ENCODE measurements at places on chromosomes 6 and 20.

- DNase-seq, result no peak
Measured at GRCh38 chr6:22027040-22027725, 269.7 kb downstream of the PRL start.

DNA sequence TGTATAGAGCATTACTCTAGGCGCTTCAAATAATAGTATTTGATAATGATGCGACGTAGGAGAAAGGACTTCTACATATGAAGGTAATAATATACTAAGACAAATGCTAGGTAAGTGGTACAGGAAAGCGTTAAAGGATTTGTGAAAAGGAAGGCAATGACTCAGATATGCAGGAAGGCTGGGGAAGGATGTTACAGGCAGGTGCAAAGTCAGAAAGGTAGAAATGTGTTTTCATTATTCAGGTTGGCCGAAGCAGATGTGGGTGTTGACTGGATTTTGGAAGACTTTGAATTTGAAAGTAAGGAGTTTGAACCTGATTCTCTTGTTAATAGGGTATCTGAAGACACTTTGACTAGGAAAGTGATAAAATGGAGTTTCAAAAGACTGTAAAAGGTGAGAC is 51.0 kb downstream of the STK4 start:
- DNase-seq, result no peak

DNA sequence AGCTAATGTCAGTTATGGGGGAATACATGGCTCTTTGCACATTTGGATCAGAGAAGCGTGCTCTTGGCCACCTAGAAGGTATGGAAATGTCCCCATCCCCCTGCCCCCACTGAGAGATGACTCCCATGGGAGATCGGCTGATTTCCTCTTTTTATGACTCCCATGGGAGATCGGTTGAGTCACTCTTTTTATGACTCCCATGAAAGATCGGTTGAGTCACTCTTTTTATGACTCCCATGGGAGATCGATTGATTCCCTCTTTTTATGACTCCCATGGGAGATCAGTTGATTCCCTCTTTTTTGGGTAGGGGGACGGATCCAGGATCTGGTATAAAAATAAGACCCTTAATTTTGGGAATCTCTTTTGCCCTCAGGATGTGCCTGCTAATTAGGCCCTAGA is 10.3 kb upstream of the TAAR9 start:
- DNase-seq, result no peak

- DNase-seq, result peak; percentile 15
Measured at GRCh38 chr6:33904050-33904746, 100.4 kb upstream of the MLN start.

DNA sequence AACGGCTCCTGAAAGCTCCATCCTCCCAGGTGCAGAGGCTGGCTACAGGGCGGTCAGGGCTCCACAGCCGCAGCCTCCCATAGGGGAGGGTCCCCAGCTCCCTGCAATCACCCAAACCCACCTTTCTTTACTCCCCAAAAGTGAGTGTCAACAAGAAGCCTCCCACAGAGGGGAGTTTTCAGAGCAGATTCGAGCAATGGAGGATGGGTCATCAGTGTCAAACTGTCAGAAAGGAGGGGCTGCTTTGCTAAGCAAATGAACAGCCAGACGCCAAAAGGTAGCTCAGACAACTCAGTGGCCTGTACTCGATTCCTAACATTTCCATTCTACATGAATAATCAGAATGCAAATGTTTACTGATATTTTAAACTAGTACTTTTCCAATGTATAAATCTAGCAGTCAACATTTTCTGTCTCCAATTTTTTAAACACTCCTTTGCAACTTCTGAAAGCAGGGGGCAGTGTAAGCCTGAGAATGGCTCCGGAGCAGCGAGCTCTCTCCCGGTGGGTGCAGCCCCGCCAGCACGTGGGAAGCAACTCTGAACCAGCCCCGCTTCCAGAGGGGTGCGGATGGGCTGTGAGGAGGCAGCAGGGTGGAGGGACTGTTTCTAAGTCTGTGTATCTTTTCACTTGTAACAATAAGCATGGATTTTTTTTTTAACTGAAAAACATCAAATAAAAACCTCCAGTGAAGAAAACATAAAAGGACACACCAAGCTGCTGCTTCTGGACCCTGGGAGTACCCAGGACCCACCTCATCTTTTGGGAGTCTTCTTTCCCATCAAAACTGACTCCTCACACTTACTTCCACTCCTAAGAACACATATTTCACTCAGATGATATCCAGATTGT is 54.9 kb downstream of the TAF4 start:
- DNase-seq, result no peak

DNA sequence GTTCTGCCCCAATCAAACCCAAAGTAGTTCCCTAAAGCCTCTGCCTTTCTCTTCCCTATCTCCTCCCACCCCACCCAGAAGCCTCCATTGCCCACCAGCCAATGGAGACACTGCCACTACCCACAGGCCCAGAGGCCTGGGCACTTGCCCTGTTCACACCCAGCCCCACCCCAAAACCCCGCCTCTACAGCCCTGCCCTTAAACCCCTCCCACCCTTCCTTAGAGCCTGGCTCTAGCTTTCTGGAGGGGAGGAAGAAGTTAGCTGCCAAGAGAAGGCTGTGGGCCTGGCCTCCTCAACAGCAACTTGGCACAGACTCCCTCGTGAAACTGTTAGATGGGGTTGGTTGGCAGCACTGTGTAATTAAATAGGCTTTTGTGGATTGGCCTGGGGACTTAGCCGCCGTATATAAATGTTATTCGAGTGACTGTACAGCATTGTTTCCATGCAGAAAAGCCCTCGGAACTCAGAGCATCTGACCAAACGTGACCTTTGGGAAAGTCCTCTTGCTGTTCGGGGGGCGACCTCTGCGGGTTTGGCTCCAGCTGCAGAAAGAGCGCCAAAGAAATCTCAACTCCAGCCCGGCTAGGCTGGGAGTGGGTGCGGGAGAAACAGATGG is 31.4 kb downstream of the COL11A2 start:
- no peak for DNase-seq

GRCh38 chr6:134956676-134957075 is 6.8 kb upstream of the ALDH8A1 start:
- DNase-seq, result no peak

DNA sequence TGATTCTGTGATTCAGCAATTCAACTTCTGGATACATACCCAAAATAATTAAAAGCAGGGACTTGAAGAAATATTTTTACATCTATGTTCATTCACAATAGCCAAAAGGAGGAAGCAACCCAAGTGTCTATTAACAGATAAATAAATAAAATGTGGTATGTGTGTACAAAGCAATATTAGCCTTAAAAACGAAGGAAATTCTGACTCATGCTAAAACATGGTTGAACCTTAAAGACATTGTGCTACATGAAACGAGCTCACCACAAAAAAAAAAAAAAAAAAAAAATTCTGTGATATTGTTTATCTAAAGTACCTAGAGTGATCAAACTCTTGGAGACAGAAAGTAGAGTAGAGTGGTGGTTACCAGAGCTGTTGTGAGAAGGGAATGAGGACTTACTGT is 54.8 kb upstream of the TFAP2D start:
- no peak for DNase-seq

DNA sequence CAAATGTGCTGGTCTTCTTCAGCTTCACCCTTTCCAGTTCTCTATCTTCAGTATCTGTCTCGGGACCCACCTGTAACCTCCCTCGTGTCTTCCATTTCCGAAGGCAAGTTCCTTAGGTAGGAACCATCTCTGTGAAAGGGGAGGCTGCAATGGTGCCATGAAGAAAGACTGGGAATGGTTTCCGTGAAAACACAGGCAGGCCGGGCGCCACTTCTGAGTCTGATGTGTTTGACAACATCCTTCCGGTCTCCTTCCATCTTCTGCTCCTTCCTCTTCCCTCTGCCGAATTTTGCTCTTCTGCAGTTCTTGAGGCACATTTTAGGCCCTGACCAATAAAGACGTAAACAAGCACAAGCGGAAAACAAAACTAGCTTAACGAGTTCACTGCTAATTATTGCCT is 328.0 kb downstream of the THBS2 start:
- no peak for DNase-seq

- no peak for DNase-seq
Measured at GRCh38 chr20:13396022-13396421, 174.9 kb downstream of the ISM1 start.

GRCh38 chr20:48813930-48814546 is 13.8 kb downstream of the PREX1 start:
- DNase-seq, result no peak

DNA sequence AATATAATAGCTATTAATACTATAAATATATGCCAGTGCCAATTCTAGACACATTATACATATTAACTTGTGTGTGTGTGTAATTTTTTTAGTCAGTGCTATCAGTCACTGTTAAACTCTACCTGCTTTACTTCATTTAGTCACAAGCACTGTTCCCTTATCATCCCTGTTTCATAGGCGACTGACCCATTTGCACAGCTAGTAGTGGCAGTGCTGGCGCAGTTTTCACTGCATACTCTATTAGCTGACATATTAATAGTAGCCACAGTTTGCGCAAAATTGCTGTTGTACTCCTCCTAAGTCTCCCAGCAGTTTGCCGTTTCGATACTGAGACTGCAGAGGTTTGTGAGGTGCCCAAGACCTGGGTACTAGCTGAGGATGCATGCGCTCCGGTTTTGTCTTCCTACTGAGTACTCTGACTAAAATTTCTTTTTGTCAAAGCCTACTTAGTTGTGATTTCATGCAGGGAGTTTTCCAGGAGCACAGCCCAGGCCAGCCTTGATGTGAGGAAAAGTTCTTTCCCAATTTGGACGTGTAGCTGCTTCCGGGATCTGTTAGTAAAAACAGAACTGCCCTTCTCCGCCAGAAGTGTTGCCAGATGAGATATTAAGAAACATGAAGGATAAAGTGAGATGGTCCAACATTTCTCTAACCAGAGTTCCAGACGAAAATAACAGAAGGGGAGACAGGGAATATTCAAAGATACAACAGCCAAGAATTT is 5.6 kb downstream of the BAG2 start:
- no peak for DNase-seq

DNA sequence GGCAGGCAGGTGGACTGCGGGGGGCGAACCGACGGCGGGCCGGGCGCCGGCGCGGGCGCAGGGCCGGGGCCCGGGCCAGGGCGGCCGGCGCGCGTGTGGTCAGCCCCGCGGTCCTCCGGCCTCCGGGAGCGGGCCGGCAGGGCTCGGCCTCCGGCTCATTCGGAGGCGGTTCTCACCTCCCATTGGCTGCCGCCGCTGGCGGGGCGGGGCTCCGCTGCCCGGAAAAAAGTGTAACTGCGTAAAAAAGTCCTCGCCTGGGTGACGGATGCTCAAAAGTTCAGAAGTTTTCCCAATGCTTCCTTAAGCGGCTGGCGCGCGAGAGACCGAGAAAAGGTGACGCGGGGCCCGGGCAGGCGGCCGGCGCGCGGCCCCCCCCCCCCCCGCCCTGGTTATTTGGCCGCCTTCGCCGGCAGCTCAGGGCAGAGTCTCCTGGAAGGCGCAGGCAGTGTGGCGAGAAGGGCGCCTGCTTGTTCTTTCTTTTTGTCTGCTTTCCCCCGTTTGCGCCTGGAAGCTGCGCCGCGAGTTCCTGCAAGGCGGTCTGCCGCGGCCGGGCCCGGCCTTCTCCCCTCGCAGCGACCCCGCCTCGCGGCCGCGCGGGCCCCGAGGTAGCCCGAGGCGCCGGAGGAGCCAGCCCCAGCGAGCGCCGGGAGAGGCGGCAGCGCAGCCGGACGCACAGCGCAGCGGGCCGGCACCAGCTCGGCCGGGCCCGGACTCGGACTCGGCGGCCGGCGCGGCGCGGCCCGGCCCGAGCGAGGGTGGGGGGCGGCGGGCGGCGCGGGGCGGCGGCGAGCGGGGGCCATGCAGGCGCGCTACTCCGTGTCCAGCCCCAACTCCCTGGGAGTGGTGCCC is at the start of gene FOXC1:
TSS of gene FOXC1 (plus strand) at position 268 of the 849 bp plus-strand sequence. CDS start at position 799, 531 bp downstream.
- DNase-seq, result no peak

- DNase-seq, result no peak
Measured at GRCh38 chr6:22896696-22897095, 327.3 kb downstream of the HDGFL1 start.

- no peak for DNase-seq
Measured at GRCh38 chr6:76342611-76343160, 270.2 kb upstream of the IMPG1 start.

DNA sequence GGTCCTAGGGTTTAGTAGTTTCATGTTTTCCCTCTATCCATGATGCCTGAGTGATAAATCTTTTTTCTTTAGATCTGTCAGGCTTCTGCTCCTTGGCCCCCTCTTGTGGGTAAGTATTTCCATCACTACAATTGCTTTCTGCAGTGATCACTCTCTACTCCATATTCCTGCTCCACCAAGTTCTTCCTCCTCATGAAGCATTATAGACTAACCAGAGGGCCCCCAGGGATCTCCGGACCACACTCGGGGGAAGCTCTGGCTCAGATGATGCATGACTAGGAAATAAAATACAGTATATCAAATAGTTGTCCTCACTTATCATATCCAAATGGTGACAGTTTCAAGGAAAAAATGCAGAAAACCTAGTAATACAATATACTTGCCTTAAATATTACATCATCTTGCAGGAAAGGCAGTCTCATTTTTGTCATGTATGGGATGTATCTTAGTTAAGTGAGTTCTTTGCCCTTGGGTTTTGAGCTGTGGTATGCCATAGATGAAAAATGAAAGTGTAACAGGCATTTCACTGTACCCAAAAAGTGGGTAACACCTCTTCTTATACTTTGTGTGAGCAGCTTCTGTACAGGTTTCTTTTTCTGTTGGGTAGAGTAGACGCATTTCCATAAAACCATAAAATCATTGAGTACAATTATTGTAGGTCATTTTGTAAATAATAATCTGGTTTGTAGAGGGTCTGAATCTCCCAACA is 200.9 kb upstream of the EYA4 start:
- DNase-seq, result no peak

DNA sequence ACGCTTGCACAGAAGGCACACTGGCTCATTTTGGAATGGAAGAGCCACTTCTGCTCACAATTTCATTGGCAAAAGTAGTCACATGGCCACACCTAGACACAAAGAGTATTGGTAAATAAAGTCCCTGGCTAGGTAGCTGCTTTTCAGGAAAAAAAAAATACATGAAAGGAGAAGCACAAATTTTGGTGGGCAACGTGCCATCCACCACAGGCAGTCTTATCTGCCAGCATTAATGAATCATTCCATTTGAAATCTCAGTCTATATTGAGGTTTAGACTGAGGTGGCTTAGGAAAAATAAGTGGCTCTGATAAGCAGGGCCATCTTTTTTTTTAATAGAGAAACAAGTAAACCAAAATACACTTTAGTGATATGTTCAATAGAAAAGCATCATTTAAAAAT is 44.3 kb downstream of the ADGRB3 start:
- DNase-seq, result no peak

GRCh38 chr6:13998356-13998755 is 73.6 kb downstream of the RNF182 start:
- DNase-seq, result no peak

GRCh38 chr6:153018355-153018754 is 15.8 kb upstream of the MTRF1L start:
- no peak for DNase-seq

GRCh38 chr20:20065361-20065760 is 13.0 kb downstream of the CFAP61 start:
- no peak for DNase-seq

DNA sequence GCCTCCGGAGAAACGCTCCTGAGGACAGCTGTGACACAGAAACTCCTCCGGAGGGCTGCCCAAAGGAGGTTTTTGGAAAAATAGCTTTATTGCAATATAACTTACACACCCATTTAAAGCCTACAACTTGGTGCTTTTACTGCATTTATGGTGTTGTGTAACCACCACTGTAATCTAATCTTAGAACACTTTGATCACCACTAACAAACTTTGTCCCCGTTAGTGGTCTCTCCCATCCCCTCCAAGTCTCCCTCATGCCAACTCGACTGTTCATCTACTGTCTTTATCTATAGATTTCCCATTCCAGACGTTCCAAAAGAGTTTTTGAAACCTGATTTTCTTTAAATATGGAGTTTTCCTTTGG is 62.8 kb downstream of the SYNJ2 start:
- no peak for DNase-seq

- DNase-seq, result no peak
Measured at GRCh38 chr6:139852488-139853140, 478.2 kb upstream of the CITED2 start.
